ENCODE measurements at places on chromosomes 12 and 14.

DNA sequence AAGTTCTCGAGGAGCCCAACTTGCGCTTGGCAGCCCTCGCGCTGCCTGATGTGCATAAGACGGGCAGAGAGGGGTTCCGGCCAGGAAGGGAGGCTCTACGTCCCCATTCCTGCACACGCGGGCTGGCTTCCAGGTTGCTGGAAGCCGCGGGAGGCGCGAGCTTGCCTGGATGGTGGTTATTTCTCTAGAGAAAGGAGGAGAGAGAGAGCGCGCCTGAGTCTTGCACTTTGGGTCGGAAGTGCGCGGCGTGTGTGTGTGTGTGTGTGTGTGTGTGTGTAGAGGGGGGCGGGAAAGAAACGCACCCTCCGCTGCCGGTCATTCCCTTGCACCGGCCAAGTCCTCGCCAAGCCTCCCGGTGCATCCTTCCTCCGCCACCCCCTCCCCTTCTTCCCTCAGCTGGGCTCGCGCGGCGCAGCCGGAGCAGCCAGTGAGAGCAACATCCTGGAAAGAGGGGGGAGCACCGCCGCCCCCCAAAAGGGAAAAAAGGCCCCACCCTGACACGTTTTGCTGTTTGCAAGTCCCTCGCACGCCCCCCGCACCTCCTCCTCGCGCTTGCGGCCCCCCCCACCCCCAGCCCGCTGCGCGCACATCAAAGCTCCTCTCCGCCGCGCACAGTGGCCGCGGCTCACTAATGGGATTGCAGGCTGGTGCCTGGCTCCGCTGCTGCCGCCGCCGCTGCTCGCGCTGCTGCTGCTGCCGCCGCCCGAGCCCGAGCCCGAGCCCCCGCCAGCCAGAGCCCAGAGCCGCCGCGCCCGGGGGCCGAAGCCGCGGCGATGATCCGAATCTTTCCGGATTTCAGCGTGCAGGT lies 4.4 kb upstream of the NPAS3 start:
- DNase-seq: peak; percentile 83

DNA sequence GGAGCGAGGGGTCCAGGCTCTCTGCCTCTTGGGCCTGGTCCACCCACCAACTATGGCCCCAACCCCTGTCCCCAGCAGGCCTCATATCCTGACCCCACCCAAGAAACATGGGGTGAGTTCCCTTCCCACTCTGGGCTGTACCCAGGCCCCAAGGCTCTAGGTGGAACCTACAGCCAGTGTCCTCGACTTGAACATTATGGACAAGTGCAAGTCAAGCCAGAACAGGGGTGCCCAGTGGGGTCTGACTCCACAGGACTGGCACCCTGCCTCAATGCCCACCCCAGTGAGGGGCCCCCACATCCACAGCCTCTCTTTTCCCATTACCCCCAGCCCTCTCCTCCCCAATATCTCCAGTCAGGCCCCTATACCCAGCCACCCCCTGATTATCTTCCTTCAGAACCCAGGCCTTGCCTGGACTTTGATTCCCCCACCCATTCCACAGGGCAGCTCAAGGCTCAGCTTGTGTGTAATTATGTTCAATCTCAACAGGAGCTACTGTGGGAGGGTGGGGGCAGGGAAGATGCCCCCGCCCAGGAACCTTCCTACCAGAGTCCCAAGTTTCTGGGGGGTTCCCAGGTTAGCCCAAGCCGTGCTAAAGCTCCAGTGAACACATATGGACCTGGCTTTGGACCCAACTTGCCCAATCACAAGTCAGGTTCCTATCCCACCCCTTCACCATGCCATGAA lies 8.6 kb downstream of the ARHGAP9 start:
- DNase-seq: no peak

DNA sequence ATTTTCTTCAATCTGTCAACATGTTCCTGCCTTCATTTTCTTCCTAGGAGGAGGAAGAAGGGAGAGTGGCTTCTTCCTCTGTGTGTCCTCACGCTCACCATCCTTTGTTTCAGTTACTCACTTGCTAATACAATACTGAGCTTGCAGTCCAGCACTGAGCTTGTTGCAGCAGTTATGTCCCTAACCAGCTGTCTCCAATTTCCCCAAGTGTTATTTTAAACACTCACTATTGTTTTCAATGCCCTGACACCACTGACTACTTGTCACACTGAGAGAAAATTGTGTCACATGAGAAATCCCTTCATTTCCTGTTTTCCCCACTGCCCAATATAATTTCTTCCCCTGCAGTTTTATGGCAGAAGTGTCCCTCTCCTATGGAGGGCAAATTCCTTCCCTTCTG lies 53.4 kb downstream of the HSD17B6 start:
- DNase-seq: peak; percentile 51

- no peak for DNase-seq
Measured at GRCh38 chr12:62861586-62861985, 73.4 kb downstream of the PPM1H start.

GRCh38 chr14:32329690-32330285 lies 690 bp downstream of the AKAP6 start:
- DNase-seq: no peak

- DNase-seq: no peak
Measured at GRCh38 chr12:112170376-112170775, 45.0 kb downstream of the TRAFD1 start.

- DNase-seq: no peak
Measured at GRCh38 chr12:77364400-77364799, 299.0 kb upstream of the E2F7 start.

- DNase-seq: peak; percentile 77
Measured at GRCh38 chr12:2583091-2583497, 211.7 kb upstream of the FKBP4 start.

- DNase-seq: no peak
Measured at GRCh38 chr14:98952593-98953350, 319.2 kb downstream of the BCL11B start.
